ENCODE measurements at places on chromosomes 11 and 22. TPM values are rescaled to one million over a fixed set of nuclear protein-coding genes. Genes with fewer than 3 reads are reported as not detected.
A peak's percentile ranks its signal among the peaks of the same experiment; 100 is the strongest.

GRCh38 chr11:78982473-78982872 lies 407.8 kb upstream of the NARS2 start:
- DNase-seq, result no peak

- DNase-seq, result no peak
These were observed 150.2 kb upstream of the POU2AF2 start for GRCh38 chr11:111095327-111095726.

DNA sequence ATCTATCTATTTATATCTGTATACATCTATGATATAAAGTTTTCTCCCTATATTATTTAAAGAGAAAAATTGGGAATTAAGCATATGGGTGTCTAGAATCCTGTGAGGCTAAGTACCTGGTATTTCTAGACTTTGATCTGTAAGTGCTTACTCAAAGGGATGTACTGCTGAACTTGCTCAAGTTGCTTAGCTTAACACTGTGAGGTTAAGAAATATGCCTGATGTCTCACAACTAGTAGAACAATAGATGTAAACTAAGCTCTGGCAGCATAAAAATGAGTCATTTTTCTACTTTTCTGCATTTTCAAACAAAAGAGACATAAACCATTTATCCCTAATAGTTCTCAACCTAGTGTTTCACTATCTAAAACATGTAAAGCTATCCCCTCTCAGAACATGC lies 744.4 kb upstream of the ANO3 start:
- no peak for DNase-seq

DNA sequence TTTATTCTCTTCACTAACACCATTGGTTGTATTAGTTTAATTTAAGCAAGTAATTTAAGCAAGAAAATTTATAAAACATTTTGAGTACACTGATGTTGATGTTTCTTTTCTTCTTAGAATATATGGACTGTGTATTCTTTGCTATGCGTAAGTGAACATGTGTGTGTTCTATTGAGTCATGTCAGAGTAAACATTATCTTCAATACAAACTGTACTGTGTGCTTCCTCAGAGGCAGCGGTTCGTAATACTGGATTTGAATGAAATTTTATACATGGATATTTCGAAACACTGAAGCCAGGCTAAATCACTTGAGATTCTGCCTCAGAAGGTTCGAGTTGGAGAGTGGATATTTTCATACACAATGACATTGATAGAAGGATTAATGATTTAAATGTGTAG lies 452.6 kb downstream of the LUZP2 start:
- DNase-seq, result peak; percentile 63

- DNase-seq, result no peak
These were observed 22.7 kb downstream of the KCNJ4 start for GRCh38 chr22:38432264-38432663.

DNA sequence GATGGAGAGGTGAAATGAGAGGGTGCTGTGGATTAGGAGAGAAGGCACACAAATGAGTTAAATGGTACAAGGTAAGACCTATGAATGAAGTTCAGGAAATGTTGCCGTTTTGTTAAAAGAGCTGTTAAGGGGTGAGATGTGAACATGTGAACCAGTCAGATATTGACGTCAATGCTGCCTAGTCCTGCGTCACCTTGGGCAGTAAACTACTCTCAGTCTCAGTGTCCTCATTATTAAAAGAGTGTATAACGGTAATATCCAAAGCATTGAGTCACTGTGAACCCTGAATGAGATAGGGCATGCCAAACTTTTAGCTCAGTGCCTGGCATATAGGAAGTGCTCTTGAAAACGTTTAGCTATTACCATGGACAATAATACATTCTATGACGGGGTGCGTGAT lies 32.4 kb upstream of the SORL1-AS1 start:
- no peak for DNase-seq

DNA sequence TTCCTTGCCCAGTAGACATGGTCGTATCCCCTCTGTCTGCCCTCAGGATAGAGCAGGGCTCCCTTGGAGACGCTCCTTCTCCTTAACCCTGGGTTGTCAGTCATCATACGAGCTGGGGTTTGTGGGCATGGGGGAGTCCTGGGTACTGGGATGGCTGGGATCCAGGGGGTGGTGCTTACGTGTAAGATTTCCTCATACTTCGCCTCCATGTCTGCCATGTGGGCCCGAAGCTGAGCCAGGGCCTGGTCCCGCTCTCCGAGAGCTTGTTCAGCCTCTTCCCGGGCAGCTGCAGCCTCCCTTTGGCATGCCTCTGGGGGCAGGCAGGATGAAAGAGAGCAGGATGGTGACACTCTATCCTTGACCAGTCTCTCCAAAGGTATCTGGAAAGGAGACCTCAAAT lies 5.3 kb downstream of the NHERF4 start:
- DNase-seq, result no peak

The LRRC4C gene
- total RNA-seq, result not detected

The B4GALNT4 gene
- 10.8 TPM for total RNA-seq
